ENCODE measurements at places on chromosomes 11 and 22.
A peak's percentile ranks its signal among the peaks of the same experiment; 100 is the strongest.

GRCh38 chr11:8070417-8071115 lies 10.4 kb upstream of the TUB start:
- no peak for DNase-seq

GRCh38 chr22:38735465-38736256 lies 20.1 kb downstream of the SUN2 start:
- no peak for DNase-seq

GRCh38 chr11:96794152-96794551 lies 404.3 kb downstream of the JRKL start:
- no peak for DNase-seq

GRCh38 chr11:114040706-114041211 lies 18.8 kb upstream of the ZBTB16 start:
- no peak for DNase-seq

- no peak for DNase-seq
Observed at GRCh38 chr11:120068114-120068573, 69.8 kb downstream of the TRIM29 start.

- DNase-seq, result no peak
Observed at GRCh38 chr22:30574997-30575671, 669 bp upstream of the GAL3ST1 start.

DNA sequence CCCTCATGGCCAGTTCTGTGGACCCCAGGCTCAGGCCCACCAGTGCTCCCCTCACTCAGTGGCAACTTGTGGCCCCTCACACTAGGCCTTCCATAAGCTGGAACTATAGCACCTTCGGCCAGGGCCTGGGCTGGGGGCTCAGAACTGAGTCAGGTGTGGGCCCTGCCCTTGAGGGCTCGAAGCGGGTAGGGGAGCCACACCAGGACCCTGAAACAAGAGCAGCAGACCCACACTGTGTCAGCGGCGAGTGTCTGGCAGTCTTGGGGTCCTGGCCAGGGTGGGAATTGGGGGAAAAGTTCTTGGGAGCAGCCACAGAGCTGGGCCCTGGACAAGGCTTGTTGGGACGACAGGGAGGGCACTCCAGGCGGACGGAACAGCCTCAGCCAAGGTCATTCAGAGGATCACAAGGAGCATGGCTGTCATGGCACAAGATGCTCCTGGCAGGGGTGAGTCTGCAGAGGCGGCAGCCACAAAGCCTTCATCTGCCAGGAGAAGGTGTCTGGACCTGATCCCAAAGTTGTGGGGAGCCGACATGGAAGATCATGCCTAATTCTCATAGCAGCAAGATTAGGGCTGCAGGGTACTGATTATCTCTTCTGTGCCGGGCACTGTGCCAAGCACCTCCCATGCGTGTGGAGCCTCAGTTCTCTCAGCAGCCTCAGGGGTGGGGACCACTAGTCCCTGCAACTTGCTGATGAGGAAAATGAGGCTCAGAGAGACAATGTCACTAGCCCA lies 50.7 kb downstream of the SHISAL1 start:
- peak; percentile 23 for DNase-seq

- no peak for DNase-seq
Observed at GRCh38 chr11:5203366-5203765, 2.9 kb upstream of the OR51V1 start.

- DNase-seq, result no peak
Observed at GRCh38 chr11:60887556-60887955, 18.8 kb downstream of the PRPF19 start.

GRCh38 chr22:35449829-35450689 lies 50.1 kb downstream of the MCM5 start:
- no peak for DNase-seq

- DNase-seq, result no peak
Observed at GRCh38 chr11:99368583-99368982, 347.8 kb downstream of the CNTN5 start.

DNA sequence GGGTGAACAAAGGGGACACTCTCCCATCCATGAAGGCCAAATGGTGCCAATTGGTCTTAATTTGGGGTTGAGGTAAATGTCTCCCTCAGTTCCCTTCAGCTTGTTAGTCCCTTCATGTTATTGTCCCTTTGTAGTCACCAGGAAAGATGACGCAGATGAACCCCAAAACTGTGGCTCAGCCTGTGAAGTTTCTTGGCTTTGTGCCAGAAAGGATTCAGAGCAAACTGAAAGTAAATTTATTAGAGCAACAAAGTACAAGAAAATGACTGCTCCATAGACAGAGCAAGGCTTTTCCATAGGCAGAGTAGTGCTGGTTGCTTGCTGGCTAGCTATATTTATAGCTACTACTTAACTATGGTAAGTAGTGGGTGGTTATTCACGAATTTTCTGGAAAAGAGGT lies 16.7 kb downstream of the OR4C3 start:
- no peak for DNase-seq

GRCh38 chr11:121067962-121068647 lies 32.9 kb upstream of the TECTA start:
- no peak for DNase-seq

DNA sequence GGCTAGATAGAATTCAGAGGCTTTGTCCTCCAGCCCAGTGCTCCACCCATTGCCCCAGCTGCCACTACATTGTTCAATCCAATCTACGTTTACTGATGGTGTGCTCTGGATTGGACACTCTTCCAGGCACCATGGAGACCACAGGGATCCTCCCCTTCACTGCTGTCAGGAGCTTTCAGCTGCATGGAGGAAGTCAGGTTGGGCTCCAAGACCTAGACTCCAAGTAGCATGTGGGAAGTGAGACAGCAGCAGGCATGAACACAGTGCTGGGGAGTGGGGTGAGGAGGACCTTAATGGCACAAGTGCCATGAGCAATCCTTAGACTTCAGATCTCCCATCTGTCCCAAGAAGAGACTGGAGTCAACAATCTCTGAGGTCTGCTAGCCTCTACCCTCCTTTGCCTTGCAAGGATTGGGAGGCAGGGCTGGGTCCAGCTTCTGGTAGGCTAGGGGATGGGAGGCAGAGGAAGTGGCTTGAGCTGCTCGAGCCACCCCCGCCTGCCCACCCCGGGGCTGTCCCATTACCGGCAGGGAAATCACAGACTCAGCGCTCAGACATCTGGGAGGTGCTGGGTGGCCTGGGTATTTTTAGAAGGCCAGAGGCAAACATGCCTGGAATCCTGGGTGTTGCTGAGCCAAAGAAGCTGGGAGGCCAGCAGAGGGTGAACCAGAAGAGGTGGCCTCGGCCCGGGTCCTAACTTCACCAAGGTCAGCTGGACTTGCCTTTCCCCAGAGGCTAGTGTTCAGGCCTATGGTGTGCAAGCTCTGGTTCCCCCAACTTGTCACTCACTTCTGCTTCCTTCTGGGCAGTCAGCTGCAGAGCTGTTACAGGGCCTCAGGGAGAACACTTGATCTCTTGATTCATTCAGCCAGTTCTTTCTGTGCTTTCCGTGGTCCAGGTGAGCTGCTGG lies 15.2 kb upstream of the FCHSD2 start:
- DNase-seq, result no peak

- DNase-seq, result no peak
Observed at GRCh38 chr22:29214232-29214631, 8.5 kb downstream of the EMID1 start.

GRCh38 chr11:58070585-58070984 lies 39.8 kb downstream of the OR6Q1 start:
- DNase-seq, result no peak

DNA sequence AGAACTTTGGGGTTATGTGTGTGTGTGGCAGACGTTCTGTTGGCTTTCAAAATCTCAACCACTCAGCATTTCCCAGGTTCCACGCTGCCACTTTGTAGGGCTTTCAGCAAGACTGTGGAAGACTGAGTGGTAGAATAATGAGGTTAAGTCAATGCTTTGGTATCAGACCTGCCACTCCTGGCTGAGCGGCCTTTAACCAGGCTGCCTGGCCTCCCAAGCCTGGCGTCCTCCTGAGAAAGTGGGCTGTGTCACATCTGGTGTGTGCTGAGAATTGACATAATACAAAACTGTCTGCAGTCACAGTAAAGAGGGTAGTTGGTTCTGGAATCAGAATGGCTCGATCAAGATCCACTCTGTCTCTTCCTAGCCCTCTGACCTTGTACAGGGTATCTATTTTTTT lies 126.5 kb downstream of the DBX1 start:
- no peak for DNase-seq

DNA sequence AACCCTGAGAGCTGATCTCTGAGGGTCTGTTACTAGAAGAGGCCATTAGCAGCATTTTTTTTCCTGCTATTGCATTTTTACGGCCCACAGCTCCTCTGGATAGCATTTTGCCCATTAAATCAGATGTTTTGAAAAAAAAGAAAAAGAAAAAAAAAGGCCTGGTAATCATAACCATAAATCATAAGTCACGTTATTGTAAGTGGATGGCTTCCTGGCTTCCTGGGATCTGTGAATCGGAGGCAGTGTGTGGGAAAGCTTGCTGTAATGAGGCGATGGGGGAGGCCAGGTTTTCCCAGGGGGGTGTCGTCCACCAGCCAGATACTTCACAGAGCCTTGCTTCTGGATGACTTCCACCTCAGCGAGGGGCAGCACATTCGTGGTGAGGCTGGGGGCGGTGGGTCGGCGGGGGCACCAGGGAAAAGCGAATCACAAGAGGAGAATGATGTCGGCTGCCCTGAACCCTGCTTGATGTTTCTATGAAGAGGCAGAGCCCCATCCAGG lies 106.5 kb upstream of the SYT13 start:
- no peak for DNase-seq

DNA sequence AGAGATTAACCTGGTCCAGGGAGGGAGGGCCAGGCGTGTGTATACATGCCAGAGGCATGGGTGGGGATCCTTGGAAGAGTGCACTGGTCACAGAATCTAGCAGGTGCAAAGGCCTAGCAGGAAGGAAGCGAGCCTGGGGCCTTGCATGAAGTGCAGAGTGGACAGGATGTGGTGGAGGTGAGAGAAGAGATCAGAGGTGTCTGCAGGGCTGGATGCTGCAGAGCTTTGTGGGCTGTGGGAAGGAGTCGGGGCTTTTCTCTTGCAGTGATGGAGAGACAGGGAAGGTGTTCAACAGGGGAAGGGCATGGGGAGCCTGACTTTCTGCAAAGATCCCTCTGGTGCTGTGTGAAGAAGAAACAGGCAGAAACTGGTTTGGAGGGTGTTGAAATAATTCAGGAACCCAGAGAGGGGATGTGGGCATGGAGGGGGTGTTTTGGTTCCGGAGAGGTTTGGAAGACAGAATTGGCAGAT lies 2.5 kb upstream of the TPST2 start:
- DNase-seq, result peak; percentile 52

GRCh38 chr22:23369054-23369685 lies 188.9 kb downstream of the BCR start:
- DNase-seq, result no peak

- DNase-seq, result peak; percentile 28
Observed at GRCh38 chr22:28892175-28892731, 8.9 kb downstream of the ZNRF3 start.

DNA sequence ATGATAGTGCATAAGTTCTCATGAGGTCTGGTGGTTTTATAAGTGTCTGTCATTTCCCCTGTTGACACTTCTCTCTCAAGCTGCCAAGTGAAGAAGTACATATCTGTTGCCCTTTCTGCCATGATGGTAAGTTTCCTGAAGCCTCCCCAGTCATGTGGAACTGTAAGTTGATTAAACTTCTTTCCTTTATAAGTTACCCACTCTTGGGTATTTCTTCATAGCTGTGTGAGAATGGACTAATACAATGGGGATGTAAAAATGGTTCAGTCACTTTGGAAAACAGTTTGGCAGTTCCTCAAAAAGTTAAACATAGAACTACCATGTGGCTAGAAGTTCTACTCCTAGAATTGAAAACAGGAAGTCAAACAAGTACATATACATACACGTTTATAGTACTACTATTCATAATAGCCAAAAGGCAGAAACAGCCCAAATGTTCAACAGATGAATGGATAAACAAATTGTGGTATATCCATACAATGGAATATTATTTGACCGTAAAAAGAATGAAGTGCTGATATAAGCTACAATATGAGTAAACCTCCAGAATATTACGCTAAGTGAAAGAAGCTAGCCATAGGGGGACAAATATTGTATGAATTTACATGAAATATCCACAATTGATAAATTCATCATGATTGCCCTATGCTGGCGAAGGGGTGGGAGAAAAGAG lies 16.0 kb upstream of the DKK3 start:
- no peak for DNase-seq

DNA sequence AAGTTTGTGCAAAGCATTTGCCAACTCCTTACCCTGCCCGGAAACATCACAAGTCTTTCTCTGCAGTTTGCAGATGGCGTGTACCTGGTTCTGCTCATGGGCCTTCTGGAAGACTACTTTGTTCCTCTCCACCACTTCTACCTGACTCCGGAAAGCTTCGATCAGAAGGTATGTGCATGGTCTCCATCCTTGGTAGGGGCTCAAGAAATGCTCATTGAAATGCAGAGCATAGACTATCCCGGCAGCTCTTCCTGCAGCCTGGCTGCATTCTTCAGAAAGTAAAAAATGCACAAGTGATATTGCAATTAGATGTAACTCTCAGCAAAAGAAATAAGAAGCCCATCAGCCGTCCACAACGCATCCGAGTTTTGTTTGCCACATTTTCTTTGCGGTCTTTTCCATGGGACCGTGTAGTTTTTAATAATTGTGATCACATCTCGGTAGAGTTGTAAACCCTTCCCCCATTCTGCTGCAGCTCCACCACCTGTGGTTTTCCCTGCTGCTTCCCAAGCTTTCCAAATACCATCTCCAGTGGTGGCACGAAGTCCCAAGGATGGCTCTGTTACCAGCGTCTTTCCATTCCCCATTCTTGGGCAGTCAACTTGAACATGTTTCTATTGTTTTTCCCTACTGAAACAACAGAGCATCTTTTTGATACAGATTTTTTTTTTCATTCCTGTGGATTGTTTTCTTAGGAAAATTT lies 22.7 kb upstream of the PARVG start:
- no peak for DNase-seq

GRCh38 chr11:118521892-118522311 lies 5.4 kb upstream of the TTC36 start:
- no peak for DNase-seq

- DNase-seq, result peak; percentile 31
Observed at GRCh38 chr22:23404689-23405365, 175.3 kb downstream of the IGLL1 start.
